ENCODE measurements at places on chromosomes 13 and 19.

- no peak for DNase-seq
Observed at GRCh38 chr13:59750860-59751259, 412.9 kb downstream of the DIAPH3 start.

DNA sequence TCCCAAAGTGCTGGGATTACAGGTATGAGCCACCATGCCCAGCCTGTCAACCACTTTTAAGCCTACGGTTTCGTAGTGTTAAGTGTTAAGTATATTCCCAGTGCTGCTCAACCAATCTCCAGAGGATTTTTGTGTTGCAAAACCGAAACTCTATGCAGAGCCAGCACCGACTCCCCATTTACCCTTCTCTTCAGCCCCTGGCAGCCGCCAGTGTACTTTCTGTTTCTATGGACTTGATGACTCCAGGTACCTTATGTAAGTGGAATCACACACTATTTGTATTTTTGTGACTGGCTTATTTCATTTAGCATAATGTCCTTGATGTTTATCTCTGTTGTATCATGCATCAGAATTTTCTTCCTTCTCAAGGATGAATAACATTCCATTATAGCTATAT is 1.1 kb downstream of the SULT2A1 start:
- DNase-seq = no peak

GRCh38 chr13:80824229-80824628 is 483.3 kb upstream of the SPRY2 start:
- no peak for DNase-seq

- peak; percentile 7 for DNase-seq
Observed at GRCh38 chr13:84137292-84137691, 255.0 kb upstream of the SLITRK1 start.

DNA sequence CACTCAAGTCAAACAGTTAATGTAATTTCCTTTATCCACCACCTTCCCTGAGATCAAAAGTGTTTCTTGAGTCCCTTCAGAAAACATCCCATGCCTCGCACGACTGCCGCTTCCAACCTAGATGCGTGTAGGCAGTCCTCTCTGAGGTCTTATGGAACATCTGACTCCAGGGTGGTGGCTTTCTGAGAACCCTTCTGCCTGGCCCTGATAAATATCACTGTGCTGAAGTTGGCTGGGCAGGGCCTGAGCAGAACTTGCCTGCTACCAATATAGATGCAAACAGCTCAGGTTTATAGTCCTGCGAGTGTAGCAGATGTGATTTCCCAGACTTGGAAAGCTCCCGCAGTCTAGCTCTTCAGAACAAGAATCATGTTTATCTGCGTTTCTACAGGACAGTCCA is 61.1 kb upstream of the GPR12 start:
- no peak for DNase-seq

- no peak for DNase-seq
Observed at GRCh38 chr13:29994911-29995595, 144.6 kb upstream of the UBL3 start.

GRCh38 chr19:21587549-21587948 is 82.1 kb downstream of the ZNF429 start:
- DNase-seq = no peak

- DNase-seq = no peak
Observed at GRCh38 chr19:36009220-36009619, 607 bp upstream of the SYNE4 start.
